ENCODE measurements at places on chromosomes 13 and 19.

GRCh38 chr13:42497798-42498197, 76.2 kb upstream of the TNFSF11 start:
- no peak for DNase-seq

- no peak for DNase-seq
Observed at GRCh38 chr13:96898212-96898611, 96.1 kb downstream of the OXGR1 start.

DNA sequence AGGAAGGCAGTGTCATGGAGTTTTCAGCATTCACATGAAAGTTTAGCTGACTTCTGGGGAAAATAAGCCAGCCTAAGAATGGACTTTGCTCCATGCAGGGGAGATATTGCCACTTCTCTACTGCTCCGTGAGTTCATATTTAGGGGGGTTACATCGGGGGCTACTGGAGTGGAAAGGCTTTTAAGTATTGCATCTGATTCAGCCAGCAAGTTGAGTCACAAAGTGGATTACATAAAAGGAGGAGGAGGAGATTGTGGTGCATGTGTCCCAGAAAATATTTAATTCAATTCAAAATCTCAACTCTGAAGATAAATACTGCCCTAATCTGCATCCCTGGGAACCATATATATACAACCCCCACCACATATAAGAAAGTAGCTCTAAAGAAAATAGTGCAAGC, 617.2 kb downstream of the DCT start:
- DNase-seq: no peak

DNA sequence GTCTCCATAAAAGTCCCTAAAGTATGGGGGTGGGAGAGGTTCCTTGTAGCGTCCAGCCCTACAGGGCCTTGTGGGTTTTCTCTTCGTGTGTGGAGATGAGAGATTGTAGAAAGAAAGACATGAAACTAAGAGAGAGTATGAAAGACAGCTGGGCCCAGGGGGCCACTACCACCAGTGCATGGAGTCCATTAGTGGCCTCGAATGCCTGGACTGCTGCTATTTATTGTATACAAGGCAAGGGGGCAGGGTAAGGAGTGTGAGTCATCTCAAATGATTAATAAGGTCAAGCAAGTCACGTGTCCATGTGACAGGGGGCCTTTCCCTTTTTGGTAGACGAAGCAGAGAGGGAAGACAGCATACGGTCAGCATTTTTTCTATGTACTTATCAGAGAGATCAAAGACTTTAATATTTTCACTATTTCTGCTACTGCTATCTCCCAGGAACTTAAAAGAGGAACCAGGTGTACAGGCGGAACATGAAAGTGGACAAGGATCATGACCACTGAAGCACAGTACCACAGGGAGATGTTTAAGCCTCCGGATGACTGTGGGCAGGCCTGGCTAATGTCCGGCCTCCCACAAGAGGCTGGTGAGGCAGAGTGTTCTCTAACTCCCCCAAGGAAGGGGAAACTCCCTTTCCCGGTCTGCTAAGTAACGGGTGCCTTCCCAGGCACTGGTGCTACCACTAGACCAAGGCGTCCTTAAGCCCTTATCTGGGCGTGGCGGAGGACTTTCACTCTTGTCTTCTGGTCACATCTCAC, 25.5 kb downstream of the FGF21 start:
- DNase-seq: no peak

- DNase-seq: no peak
Observed at GRCh38 chr13:48302871-48303358, 636 bp upstream of the RB1 start.

DNA sequence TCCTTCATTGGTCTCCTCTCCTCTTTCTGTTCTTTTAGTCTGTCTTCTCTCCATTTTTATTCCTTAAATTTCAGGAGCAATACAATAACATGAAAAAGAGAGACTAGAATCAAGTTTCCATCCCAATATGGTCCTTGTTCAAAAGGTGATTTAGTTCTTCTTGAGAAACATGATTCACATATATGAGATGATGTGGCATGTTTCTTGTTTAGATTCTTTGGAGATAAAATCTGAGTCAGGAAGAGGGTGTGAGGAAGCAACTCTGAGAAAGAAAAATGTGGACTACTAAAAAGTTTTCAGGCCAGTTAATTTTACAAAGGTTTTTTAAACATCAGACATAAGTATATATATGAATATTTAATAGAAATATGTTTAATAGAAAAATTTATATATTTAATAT, 231.4 kb downstream of the OXGR1 start:
- DNase-seq: no peak

DNA sequence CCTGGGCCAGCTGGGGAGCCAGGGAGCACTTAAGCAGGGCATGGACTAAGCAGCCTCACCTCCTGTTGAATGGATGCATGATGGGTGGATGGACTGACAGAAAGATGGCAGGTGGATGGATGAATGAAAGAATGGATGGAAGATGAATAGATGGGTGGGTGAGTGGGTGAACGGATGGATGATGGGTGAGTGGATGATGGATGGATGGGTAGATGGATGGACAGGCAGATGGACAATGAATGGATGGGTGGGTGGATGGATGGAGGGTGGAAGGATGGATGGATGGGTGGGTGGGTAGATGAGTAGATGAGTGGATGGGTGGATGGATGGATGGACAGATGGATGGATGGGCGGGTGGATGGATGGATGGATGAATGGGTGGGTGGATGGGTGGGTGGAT, 18.7 kb downstream of the SHC2 start:
- no peak for DNase-seq

DNA sequence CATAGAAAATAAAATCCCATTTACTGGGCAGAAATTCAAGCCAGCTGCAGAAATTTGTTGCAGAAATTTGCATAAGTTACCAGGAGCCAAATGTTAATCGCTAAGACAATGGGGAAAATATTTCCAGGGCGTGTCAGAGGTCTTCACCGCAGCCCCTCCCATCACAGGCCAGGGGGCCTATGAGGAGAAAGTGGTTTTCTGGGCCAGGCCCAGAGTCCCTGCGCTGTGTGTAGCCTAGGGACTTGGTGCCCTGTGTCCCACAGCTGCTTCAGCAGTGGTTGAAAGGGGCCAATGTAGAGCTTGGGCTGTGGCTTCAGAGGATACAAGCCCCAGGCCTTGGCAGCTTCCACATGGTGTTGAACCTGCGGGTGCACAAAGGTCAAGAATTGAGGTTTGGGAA, 278.9 kb upstream of the PCDH9 start:
- DNase-seq: no peak

- DNase-seq: no peak
Observed at GRCh38 chr13:111006506-111007031, 91.7 kb upstream of the ANKRD10 start.
